NCI-H1105 treated with DMSO at 0.1 percent for 48 hours (cell line): ENCODE measurements at places on chromosomes 6 and 20.

GRCh38 chr20:9686001-9686400 is 152.9 kb downstream of the PAK5 start:
- DNase-seq, result no peak

DNA sequence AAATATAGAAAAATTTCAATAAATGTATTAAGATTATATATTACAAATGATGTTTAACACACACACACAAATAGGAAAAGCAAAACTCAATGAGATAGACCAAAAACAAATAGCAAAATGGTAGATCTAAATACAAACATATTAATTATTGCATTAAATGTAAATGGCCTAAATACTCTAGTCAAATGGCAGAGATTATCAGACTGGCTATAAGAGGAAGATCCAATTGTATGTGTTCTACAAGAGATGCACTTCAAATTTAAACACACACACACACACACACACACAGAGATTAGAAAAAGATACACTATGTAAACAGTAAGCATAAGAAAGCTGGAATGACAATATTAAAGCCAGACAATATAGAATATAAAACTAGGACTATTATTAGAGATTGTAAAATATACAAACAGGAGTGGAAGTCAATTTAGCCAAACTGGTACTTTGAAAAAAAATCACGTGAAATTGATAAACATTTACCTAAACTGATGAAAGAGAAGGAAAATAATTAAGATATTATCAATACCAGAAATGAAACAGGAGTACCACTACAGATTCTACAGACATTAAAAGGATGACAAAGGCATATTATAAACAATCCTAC is 150.5 kb downstream of the TBXT start:
- DNase-seq, result no peak

DNA sequence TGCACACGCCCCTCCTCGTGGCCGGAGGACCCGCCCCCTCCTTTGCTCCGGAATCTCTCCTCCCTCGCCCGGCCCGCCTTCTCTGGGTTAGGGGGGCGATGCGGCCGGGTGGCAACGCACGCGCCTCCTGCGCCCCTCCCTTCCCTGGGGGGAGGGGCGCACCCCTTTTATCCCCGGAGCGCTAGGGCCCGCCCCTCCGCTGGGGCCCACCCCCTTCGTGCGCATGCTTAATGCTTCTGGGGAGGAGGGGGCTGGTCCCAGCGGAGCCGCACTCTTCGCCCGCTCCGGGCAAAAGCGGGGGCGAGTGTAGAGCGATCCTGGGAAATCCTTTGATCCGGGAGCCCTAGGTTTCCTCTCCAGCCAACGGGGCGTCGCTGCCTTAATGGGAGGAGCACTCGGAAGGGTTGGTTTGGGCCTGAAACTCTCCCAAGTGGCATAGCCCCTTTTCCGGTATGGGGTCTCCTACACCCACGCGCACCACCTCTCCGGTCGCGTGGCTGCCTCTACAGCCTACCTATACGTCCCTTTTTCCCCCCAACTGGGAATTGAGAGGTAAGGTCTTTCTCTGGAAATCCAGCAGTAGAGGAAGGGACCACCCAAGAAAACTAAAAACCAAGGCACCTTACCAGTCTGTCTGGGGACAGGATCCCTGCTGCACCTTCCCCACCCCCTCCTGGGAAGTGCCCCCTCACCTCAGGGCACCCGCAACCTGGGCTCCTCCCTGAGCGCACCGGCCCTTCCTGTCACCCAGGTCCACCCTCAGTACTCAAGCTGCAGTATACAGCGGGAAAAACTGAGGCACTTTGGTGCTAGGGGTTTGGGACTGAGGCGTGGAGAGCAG is 2.1 kb downstream of the SOX12 start:
- DNase-seq, result peak; percentile 88

- no peak for DNase-seq
Measured at GRCh38 chr20:57384486-57384885, 6.7 kb upstream of the RBM38 start.

DNA sequence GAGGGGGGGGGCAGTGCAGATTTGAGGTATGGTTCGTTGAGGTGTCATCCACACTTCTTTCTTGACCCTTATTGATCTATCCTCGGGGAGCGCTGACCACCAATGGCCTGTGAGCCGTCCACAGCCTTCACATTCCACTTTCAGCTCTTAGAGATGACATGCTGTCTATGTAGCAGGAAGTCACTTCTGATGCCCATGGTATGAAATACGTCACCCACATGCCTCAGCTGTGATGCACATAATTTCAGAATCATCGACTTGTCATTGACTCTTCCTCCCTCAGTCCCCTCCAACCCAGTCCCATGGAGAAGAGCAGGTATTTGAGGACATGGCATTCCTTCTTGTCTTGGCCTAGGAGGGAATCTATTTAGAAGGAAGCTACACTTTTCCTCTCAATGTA is 4.7 kb upstream of the ADGRF5 start:
- no peak for DNase-seq

GRCh38 chr20:50270569-50270968 is 79.9 kb downstream of the CEBPB start:
- no peak for DNase-seq

GRCh38 chr20:21801193-21801592 is 95.7 kb downstream of the PAX1 start:
- DNase-seq, result no peak

DNA sequence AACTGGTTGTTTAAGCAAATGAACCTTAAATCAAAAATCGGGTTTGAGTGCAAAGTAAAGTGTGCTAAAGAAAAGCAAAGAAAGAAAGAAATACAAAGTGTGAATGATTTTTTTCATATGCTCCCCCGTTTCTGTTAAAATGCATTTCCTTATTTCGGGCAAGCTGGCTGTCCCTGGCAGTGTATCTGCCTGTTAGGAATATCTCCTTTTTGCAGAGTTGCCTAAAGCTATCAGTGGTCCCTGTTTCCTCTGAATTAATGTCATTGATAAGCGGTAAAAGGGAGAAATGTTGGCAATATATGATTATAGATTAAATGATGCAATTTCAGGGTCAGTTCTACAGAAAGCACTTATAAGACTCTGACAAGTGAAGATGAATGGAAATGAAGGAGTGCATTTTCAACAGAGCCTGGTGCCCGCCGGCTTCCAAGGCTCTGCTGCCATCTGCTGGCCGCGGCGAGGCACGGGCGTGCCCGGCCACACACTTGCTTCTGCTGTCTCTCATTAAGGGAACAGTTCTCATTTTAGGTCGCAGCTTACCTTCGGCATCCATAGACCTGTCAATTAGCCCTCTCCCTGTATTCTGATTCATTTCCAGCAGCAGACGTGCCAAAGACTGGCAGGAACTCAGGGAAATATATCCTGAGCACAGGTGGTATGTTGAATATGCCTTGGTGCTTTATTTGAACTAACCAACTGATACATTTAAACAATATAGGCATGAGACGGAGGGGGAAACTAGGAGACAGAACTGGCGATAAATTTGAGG is 381.9 kb downstream of the C6orf118 start:
- DNase-seq, result peak; percentile 97

DNA sequence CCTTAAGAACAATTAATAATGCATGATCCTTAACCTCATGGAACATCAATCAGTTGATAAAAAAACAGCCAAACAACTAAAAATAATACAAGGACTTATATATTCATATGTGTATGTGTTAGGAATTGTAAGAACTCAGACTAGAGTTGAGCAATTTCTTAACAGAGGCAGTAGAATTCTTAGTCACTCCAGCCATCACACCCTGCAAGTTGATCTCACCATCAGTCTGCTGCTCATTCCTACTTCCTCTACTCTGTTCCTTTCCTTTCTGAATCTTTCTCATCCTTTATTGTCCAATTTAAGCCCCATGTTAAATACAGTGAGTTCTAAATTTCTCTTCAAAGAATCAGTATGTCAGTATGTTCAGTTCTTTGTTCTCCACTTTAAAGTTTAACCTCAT is 2.6 kb downstream of the ZNF165 start:
- no peak for DNase-seq

DNA sequence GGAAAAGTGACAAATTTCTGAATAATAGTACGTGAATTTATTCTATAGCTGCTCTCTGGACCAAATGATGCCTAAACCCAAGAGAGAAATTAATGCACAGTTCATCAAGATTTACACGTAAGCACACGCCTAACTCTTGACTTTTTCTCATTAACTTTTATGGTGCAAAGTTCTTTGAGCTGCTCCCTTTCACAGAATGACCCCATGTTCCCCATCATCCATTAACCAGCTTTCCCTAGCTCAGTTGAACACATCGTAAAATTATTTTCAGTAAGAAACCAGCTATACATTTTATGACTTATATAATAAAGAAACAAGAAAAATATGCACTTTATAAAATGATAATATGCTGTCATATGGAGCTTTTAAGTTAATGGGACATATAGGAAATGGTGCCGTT is 54.3 kb downstream of the ID4 start:
- no peak for DNase-seq

- DNase-seq, result no peak
Measured at GRCh38 chr6:842141-842540, 149.2 kb upstream of the EXOC2 start.

DNA sequence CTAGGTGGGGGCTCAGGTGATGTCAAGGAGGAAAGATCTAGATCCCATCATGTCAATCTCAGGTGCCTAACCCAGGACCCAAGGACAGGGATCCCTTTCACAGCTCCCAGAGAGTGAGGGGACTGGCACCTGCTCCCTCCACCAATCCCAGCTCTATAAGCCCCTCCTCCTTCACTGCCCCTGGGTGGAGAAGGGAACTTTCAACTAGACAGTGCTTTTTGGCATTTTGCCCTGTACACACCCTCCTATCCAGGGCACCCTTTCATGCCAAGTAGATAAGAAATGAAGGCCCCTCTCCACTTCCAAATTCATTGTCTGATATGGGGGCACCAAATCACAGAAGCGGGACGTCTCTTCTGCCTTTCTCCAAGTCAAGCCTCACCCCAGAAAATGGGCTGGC is 61.6 kb downstream of the MDGA1 start:
- DNase-seq, result peak; percentile 65

- DNase-seq, result no peak
Measured at GRCh38 chr20:38267901-38268514, 7.5 kb upstream of the KIAA1755 start.

DNA sequence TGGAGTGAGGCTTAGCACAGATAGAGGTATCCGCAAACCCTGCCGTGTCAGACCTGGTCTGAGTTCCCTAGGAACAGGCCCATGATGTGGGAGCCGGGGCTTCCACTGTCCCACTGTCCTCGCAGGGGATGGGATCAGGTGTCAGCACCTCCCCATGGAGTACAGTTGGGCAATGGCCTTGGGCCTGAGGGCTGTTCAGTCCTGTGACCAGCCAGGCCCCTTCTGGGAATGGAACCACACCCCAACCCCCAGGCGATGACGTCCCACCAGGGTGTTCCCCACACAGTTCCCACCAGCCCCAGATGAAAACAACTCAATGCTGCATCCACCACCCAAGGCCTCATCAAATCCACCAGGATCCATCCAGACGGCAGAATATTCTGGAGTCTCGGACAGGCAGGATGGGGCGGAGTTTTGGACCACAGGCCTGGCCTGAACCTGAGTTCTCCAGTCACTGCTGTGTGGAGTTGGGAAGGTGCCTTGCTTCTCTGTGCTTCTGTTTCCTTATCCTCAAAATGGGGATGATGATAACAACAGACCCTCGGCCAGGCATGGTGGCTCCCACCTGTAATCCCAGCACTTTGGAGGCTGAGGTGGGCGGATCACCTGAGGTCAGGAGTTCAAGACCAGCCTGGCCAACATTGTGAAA is 62.2 kb downstream of the UBE2V1 start:
- no peak for DNase-seq

DNA sequence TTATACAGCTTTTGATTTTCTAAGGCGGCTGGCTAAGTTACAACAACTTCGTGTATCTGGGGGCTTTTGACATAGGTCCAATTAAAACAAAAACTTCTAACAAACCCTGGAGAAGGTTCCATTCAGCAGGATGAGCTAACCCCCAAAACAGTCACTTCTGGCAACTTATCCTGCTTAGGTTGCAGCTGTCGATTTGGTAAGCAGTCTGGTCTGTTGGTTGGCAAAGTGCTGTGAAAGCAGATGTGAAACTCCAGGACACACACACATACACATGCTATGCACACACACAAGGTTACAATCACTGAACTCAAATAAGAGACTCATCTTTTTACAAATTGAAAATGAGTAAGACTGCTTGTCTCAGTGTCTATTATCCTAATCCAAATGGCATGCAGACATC is 119.0 kb upstream of the STMND1 start:
- no peak for DNase-seq

DNA sequence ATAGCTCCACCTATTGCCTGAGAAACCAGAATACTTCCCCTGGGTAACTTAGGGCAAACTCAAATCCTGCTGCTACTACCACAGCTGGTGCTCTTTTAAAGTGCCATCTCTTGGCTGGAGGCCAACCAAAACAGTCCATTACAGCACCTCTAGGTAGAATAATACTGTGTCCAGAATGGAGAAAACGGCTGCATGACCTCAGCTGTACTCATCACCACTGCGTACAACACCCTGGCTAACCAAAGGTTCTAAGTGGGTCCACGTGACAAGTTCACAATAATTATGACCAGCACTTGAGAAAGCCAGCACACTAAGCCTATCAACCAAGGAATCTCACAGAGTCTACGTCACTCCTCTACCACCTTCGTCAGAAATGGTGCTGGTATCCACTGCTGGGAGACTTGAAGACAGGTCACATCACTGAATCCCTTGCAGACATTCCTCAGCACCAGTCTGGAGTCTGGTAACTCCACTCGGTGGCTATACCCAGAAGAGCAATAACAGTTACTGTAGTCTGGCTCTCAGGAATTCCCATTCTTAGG is 40.9 kb upstream of the PKIB start:
- DNase-seq, result no peak

DNA sequence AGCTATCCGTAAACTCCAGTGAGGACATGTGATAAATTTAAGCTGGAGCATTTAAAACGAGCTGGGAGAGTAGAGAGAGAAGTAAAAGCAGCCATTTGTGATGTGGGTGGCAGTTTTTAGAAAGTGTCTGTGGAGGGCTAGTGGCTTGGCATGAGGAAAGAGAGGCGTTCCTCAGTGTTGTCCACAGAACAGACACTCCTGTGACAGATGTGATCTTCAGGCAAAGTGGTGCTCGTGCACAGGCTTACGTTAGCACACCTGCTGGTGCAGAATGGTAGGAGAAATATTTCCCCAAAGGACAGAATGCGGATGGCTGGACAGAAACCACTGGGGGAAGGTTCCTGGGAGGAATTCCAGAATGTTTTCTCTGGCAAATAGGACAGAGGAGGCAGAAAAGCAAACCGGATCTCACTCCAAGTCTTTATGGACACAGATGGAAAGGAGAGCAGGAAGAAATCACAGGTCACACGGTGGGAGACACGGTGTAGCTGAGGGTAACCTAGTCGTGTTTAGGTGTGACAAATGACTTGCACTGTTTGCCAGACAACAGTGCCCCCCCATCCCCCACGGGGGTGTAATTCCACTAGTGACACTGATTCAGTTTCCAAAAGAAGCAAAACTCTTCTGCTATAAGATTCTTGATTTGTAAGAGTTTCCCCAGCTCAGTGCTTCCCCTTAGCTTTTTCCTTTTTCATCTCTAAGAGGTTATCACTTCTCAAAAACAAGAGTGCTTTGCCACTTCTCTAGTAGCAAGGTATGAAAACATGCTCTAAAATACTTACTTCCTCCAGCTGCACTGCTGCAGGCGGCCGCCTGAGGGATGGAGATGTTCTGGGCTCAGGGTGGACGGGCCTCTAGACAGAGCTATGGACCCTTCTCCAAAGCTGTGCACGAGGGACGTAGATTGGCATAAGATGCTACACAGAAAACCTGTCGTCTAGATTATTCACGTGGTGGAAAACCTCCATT is 293.2 kb downstream of the QKI start:
- no peak for DNase-seq

- DNase-seq, result peak; percentile 96
Measured at GRCh38 chr6:37257634-37258404, at the start of the genes TBC1D22B and TMEM217. Gene TBC1D22B (plus strand): TSS chr6:37257772. CDS start chr6:37257918, 146 bp downstream. Gene TMEM217 (minus strand): TSS chr6:37258144. CDS start chr6:37219030, 39,114 bp downstream.
